ENCODE measurements at places on chromosomes 1 and 21.

- no peak for DNase-seq
Measured at GRCh38 chr1:206439205-206439604, 31.1 kb upstream of the IKBKE start.

GRCh38 chr1:247322849-247323586, 8.6 kb downstream of the ZNF496 start:
- no peak for DNase-seq

DNA sequence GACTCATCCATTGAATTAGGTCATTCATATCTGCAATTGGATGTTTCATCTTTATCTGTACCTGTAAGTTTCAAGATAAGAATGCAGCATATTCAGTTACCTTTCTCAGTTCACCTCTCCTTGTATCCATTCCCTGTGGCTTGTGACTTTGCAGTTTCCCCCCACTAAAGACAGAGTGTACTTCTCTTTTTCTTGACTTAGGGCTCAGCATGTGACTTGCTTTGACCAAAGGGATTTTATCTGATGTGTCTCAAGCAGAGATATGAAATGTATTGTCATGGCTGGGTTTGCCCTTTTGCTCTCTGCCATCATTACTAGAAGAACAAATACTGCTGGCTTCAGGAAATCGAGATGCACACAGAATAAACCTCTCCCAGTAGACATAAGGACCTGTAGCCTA, 754.8 kb downstream of the ADGRL2 start:
- DNase-seq, result no peak

DNA sequence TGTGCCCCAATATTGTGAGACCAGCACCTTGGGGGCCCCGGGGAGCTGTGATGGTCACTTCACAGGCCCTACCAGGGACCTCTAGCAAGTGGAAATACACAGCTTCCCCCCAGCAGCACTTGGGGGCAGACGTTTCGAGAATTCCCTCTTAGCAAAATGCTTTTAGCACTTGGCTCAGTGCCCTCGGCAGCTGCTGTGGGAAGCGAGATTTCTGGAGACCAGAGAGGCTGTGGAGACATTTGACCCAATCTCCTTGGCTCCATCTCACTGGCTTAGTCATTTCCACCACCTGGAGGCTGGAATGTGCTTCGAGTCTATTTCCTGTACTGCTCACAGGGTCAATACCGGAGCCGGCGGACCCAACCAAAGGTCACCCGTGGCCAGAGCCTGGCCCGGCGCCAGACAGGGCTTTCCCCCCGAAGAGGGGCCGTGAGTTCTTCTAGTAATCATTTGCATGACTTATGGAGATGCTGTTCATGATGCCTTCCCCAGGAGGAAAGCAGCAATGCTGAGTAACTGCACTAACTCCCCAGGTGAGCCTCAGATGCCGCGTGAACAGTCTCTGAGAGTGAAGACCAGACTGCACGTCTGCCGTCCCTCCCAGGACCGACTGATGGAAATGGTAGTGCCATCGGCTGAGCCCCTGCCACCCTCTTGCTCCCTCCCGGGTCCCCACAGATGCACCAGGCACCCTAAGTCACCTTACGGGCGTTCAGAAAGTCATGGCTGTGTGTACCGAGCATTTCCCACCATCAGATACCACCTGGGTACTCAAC, 4.4 kb upstream of the C2CD2 start:
- no peak for DNase-seq

GRCh38 chr1:154856544-154856943, 13.5 kb downstream of the KCNN3 start:
- no peak for DNase-seq
